ENCODE measurements at places on chromosomes 3 and 15.

DNA sequence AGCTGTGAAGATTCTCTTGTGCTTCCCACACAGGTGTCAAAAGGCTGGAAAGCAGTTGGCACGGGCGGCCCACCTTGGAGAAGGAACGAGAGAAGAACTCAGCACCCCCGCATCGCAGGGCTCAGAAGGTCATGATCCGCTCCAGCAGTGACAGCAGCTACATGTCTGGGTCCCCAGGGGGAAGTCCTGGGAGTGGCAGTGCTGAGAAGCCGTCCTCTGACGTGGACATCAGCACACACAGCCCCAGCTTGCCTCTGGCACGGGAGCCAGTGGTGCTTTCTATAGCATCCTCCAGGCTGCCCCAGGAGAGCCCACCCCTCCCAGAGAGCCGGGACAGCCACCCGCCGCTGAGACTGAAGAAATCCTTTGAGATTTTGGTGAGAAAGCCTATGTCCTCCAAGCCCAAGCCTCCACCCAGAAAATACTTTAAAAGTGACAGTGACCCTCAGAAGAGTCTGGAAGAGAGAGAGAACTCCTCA, 31.4 kb downstream of the STARD5 start:
- no peak for DNase-seq

- DNase-seq = no peak
Measured at GRCh38 chr3:173411375-173411973, 13.9 kb downstream of the NLGN1 start.

DNA sequence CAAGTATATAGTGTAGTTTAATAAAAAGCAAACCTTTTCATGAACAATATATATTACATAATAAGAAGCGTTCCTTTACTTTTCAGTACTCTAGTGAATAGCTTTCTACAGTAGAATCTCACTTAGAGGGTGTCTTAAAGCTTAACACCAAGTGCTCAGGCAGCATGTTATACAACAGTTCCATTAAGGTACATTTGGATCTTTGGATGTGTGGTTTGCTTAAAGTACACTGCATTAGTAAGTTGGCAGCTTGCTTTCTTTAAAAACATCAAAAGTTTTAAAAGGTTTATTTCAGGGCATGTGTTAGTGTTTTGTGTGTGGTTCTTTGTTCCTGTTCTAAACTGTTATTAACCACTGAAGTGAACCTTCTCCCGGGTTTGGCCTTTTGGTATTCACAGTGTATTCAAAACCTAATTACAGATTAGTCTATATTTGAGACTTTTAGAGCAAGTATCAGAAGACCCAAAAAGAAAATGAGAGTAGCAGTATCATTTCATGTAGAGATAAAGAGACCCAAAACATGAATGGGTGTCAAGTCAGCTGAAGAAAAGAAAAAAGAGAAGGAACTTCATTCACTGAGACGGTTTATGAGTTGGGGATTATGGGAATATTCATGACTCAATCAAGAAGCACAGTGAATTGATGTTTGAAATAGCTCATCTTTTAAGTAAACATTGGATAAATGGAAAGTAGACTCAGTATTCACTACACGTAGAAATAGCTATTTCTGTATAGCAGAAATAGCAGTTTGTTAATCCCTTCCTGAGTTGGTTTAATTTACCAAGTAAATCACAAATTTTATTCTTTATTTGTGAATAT, 93.9 kb downstream of the OPA1 start:
- DNase-seq = no peak

GRCh38 chr3:158109804-158110657, at the start of gene RSRC1:
Gene RSRC1 (plus strand): TSS chr3:158110089. CDS start chr3:158122105, 12,016 bp downstream.
- DNase-seq = peak; percentile 36

- DNase-seq = no peak
Measured at GRCh38 chr15:68764090-68764489, 56.6 kb downstream of the ANP32A start.

DNA sequence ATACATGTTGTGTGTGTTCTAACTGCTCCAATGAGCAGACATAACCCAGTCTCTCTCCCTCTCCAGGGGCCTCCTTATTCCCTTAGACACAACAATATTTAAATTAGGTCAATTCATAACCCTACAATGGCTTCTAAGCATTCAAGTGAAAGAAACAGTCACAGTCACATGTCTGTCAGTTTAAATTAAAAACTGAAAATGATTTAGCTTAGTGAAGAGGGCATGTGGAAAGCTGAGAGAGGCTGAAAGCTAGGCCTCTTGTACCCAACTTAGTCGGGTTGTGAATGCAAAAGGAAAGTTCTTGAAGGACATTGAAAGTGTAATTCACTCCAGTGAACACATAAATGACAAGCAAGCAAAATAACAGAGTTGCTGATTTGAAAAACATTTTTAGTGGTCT, 1519.6 kb downstream of the OTOL1 start:
- DNase-seq = no peak

DNA sequence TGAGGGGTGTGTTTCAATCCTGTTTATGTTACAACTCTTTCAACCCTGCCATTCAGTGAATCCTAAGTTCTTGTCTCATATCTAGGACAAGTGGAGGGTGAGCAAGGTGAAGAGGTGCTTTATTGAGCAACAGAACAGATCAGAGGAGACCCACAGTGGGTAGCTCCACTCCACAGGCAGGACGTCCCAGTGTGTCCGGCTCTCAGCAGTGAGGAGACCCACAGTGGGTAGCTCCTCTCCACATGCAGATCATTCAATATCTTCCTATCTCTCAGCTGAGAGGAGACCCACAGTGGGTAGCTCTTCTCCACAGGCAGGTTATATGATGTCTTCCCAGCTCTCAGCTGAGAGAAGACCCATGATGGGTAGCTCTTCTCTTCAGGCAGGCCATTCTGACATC, 556.7 kb downstream of the SI start:
- no peak for DNase-seq

DNA sequence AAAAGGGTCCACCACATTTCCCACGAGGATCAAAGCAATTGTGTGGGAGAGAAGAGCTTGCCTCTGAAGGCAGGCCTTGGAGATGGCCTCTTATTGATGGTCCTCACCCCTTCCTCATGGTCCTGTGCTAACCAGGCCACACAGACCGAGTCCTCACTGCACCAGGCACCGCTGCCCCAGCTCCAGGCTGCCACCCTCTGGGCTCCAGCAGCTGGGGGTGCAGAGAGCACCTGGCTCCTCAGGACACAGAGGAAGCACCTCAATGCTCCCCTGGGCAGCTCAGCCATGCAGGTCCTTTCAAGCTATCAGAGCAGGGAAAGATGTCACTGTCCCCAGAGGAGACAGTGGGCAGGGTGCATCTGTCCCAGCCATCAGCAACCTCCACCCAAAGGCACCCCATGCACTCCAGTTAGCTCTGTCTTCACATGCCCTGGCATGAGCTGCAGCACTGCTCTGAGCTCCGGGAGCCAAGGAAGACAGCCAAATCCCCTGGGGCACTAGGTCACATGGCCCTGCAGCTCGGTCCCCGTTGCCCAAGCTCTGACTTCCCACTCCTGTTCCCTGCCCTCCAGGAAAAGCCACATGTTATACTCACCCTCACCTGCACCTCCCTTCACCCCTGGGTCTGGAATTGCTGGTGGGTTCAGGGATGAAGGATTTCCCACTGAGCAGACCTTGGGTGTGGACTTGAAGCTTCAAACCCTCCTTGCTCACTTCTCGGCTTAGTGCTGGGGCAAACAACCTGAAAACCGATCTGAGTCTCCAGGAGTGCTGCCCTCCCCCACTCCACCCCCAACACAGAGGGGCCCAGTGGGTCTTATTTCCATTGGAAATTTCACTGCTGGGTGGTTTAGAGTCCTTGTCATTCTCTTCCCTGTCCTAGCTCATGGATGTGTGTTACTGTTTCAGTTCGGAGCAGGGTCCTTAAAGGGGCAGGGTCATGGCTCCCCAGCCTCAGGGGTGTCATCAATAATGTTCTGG, 32.6 kb downstream of the ALS2CL start:
- DNase-seq = no peak

DNA sequence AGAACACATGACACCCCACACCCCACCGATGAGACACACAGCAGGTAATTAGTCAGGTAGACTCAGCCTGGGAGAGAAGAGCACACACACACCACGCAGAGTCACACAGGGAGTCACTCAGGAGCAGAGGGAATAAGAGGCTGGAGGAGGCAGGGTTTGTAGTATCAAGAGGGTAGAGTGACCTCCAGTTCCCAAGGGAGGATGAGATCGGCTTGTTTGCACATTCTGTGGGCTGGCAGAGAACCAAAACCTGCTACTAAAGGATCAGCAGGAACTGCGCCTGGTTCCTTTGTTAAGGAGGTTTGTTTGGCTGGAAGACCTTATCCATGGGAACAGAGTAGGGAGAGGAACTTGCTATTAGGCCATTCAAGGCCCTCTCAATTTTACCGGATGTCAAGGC, 281.4 kb upstream of the SLCO3A1 start:
- no peak for DNase-seq

GRCh38 chr15:82572311-82572710, 32.1 kb upstream of the RPS17 start:
- DNase-seq = no peak

DNA sequence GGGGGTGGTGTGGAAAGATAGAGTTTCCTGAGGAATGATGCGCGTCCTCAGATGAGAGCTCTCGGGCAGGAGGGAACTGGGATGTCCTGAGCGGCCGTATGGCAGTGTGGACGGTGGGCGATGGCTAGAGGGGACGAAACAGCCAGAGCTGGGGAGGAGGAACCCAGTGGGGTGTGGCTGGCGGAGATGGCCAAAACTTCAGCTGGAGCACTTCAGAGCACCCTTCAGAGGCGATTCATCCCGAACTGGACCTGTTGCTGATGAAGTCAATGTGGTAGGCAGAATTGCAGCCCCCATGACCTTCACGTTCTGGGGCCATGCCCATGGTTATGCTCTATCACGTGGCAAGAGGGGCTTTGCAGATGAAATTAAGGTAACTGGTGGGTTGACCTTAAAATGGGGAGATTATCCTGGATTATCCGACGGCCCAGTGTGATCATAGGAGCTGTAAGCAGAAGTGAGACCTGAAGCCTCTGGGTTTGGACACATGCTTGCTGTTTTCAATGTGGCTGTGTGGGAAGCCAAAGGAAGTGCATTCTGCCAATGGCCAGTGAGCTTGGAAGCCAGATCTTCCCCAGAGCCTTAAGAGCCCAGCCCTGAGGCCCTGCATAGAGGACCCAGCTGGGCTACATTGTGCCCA, 52.3 kb downstream of the ATP1B3 start:
- no peak for DNase-seq

DNA sequence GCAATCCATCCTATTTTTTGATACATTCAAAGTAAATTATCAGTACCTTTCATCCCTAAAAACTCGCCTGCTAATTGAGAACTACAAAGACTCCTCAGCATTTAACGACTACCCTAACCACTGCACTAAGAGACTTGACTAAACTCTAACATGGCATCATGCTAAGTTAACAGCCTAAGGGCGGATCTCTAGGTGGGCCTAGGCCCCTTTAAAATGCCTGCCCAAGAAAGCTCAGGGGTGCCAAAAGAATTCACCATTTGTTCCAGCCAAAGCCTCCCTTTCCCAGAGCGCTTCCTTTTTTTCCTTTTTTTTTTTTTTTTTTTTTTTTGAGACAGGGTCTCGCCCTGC, 568 bp upstream of the NEK4 start:
- DNase-seq = no peak

- DNase-seq = no peak
Measured at GRCh38 chr3:59429198-59429597, 379.4 kb upstream of the CFAP20DC start.

DNA sequence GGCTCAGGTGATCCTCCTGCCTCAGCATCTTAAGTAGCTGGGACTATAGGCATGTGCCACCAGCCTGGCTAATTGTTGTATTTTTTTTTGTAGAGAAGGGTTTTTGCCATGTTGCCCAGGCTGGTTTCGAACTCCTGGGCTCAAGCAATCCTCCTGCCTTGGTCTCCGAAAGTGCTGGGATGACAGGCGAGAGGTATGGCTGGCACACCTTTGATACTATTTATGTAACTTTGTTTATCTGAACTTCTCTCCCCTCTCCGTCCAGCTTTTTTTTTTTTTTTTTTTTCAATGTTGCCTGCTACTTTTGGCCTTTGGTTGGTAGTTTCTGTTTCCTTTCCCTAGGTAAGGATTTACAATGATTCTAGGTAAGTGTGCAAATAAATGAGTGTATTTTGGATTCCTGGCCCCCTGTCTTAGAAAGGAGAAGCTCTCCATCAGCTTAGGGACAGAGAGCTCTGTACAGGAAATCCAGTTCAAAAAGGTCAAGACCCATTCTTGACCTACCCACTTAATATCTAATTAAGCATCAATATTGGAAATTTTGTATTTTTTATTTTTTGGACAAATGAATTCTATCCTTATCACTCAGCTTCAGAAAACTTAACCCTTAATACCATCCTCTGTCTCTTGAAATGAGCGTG, 6.8 kb downstream of the ARL6IP5 start:
- DNase-seq = no peak

DNA sequence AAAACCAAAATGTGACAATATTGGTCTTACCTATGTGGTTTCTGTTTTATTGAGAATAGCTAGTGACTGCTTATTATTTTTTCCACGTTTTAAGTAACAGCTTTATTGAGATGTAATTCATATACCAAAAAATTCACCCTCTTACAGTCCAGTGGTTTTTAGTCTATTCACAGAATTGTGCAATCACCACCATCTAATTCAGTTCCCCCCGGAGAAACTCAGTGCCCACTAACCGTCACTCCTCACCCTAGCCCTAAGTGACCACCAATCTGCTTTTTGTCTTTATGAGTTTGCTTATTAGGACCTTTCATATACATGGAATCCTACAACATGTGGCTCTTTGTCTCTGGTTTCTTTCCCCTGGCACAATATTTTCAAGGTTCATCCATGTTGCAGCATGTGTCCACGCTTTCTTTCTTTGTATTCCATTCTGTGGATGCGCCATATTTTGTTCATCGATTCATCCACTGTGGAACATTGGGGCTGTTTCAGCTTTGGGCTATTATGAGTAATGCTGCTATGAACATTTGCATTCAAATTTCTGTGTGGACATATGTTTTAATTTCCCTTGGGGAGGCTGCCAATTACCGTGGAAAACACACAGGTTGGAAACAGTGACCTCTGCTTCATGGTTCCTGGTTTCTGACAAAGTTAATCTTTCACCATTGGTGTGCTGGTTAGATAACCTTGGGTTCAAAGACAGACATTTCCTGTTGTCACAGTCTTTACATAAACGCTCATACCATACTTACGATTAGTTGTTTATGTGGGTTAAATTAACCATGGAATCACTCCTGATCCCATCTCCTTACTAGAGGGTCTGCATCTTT, 3.2 kb upstream of the BCL2L10 start:
- no peak for DNase-seq

GRCh38 chr15:39376371-39376909, 204.4 kb upstream of the THBS1 start:
- DNase-seq = no peak

GRCh38 chr15:59179717-59180116, 26.9 kb upstream of the LDHAL6B start:
- DNase-seq = no peak

GRCh38 chr3:126124148-126124868, 40.4 kb upstream of the SLC41A3 start:
- no peak for DNase-seq

Data from activated CD8-positive, alpha-beta memory T cell treated with anti-CD3 and anti-CD28 coated beads for 4 hours (primary cell).